ENCODE measurements at places on chromosomes 1 and 21. TPM values are rescaled to one million over a fixed set of nuclear protein-coding genes. Genes with fewer than 3 reads are reported as not detected.

The NLRP3 gene
- polyA plus RNA-seq: not detected

The ESRRG gene
- polyA plus RNA-seq: 2.8 TPM

- no peak for DNase-seq
Observed at GRCh38 chr21:46221664-46222435, 6.7 kb downstream of the LSS start.

DNA sequence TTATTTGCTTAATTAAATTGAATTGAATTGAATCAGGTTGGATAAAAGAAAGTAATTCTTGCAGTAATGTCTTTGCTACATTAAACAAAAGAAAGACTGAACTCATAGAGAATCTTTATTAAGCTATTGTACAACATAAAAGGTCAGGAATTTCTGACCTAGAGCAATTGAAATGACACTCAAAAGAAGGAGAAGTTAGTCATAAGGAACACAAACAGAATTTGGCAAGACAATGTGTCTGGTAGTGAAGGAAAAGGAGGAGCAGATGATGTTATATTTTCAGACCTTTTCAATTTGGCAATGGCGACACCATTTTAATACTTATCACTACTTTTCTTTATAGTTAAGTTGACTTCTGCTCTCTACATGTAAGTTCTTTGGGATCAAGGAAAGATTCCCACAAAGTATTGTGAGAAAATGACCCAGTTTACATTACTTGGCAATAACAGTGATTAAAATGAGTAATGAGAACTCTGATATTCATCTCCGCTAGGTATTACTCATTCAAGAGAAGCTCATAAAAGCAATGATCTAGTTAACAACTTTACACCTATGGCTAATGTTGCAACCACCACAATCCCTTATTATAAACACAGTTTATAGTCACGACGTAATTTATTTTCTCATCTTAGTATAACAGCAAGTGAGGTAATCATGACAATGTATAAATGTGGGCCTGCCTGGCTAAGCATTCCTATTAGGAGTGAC lies 14.7 kb upstream of the KRTAP21-1 start:
- no peak for DNase-seq

- DNase-seq: no peak
Observed at GRCh38 chr1:37719572-37720195, 27.4 kb downstream of the CDCA8 start.

- no peak for DNase-seq
Observed at GRCh38 chr1:174218983-174219382, 59.7 kb downstream of the RABGAP1L start.

DNA sequence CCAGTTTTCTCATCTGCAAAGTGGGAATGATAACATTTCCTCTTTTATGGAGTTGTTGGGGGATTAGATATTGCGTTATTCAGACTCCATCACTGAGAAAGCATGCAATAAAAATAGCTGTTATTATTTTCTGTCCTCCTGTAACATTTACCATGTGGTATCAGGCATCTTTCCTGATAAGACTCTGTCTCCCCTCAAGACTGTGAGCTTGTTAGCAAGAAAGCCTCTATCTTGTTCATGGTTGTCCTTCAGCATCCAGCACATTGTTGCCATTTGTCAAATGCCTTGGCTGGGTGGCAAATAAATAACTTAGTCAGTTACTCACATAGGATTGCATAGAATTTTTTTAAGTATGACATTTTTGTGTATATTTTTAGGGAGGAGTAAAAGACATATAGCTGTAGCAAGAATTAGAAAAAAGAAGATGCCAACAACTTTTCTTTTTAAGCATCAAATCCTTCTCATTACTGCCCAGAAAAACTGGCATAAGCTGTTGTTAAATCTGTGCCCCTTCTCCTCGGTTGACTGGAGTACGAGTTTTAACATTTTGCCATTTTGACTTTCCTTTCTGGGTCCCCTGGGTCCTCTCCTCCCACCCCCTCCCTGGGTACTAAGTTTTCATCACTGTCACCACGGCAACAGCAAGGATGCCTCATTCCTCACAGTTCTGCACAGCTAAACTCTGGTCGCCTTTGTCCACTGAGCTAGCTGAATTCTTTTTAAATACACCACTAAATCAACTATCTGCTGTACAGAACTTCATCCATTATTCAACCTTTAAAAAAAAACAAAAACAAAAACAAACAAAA lies 1.0 kb upstream of the JAM2 start:
- no peak for DNase-seq

GRCh38 chr1:54716299-54717047 lies 812 bp downstream of the TTC4 start:
- DNase-seq: no peak

DNA sequence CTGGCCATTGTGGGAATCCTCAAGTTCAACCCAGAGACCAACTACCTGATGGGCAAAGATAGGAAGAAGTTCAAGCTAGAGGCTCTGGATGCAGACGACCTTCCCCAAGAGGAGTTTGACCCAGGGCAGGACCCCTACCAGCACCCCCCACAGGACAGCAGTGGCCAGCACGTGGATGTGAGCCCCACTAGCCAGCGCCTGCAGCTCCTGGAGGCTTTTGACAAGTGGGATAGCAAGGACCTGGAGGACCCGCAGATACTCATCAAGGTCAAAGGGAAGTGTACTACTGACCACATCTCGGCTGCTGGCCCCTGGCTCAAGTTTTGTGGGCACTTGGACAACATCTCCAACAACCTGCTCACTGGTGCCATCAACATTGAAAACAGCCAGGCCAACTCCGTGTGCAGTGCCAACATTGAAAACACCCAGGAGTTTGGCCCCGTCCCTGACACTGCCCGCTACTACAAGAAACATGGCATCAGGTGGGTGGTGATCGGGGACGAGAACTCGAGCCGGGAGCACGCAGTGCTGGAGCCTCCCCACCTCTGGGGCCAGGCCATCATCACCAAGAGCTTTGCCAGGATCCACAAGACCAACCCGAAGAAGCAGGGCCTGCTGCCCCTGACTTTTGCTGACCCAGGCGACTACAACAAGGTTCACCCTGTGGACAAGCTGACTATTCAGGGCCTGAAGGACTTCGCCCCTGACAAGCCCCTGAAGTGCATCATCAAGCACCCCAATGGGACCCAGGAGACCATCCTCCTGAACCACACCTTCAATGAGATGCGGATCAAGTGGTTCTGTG lies 30.6 kb upstream of the GPR137B start:
- DNase-seq: no peak

DNA sequence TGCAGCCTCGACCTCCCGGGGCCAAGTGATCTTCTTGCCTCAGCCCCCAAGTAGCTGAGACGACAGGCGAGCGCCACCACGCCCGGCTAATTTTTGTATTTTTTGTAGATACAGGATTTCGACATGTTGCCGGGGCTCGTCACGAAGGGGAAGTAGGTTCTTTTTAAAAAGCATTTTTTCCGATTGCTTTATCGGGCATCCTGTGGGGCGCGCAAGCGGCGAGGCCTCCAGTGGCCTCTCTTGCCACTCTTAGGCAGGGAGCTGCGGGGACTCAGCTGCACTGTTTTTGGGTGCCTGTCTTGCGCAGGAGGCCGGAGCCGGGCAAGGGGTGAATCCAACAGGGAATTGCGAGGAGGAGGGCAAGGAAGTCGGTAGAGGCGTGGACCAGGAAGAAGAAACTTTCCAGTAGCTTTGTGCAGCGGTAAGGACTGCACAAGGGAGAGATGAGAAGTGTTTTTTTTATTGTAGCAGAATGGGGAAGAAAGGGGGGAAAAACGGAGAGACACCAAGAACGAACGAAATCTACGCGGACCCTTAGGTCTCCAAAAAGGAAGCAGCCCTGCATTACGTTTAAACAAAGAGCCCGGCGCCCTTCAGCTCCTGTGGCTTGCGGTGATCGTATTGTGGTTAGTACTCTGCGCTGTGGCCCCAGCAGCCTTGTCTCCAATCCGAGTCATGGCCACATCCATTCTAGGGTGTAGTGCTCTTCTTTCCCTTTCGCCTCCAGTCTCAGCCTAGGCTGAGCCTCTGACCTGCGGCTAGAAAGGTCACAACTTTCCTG lies 164.8 kb downstream of the PPIAL4G start:
- no peak for DNase-seq

GRCh38 chr1:86953167-86953566 lies 38.7 kb downstream of the HS2ST1 start:
- no peak for DNase-seq

DNA sequence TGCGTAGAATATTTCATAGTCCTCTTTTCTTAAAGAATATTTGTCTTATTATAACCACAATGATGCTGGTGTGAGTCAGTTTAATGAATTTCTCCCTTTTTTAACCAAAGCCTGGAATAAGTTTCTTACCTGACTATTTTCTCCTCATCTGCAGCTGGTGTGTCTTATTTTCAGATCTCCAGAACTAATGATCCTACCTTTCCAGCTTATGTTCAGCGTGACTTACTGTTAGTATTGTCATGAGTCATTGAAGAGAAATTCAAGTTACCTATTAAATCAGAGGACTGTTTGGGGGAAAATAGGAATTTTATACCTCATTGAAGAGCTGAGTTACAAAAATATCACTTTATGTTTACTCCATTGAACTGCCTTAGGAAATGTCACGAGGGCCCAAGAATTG lies 482.1 kb downstream of the RWDD3 start:
- no peak for DNase-seq

- no peak for DNase-seq
Observed at GRCh38 chr1:232766241-232766890, 38.9 kb upstream of the MAP10 start.

- peak; percentile 76 for DNase-seq
Observed at GRCh38 chr1:234608911-234609690, 877 bp downstream of the IRF2BP2 start.

GRCh38 chr1:233281711-233282581 lies 13.6 kb downstream of the PCNX2 start:
- DNase-seq: no peak

Data from hepatocyte (in vitro differentiated cells).